ENCODE measurements at places on chromosomes 1 and 21.

- DNase-seq, result no peak
These were observed 55.0 kb downstream of the TTC3 start for GRCh38 chr21:37128076-37128475.

GRCh38 chr1:14516974-14517840 lies 81.3 kb upstream of the KAZN start:
- DNase-seq, result no peak

DNA sequence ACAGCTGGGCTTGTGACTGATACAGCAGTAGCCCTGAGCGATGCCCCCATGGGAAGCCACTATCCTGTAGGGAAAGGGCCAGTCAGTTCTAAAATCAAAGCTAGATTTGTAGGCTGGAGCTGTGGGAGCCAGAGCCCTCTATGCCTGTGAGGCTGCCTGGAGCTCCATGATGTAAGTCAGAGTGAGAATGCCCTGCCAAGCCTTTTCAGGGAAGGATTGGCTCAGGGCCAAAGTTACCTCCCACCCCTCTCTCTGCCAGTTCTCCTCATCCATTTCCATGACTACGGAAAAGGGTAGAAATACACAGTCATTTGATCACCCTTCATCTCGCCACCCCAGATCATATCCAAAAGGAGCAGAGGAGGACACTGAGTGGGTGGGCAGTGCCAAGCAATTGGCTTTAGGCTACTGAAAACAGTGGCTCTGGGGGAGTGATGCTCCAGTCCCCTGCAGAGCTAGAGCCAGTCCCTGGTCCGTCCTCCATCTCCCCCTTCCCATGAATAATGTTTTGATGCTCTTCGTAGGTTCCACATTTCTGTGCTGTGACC lies 59.5 kb upstream of the KCNA3 start:
- no peak for DNase-seq

DNA sequence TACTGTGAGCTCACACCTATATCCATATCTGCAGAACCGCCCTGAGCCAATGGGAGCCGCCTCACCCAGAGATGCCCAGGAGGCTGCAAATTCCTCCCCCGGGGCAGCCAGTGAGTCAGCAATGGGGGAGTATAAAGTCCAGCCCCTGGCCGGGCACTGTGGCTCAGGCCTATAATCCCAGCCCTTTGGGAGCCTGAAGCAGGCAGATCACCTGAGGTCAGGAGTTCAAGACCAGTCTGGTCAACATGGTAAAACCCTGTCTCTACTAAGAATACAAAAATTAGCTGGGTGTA lies 5.0 kb upstream of the CLCNKB start:
- no peak for DNase-seq

- DNase-seq, result no peak
These were observed 317.2 kb upstream of the C1orf87 start for GRCh38 chr1:60390593-60391282.

DNA sequence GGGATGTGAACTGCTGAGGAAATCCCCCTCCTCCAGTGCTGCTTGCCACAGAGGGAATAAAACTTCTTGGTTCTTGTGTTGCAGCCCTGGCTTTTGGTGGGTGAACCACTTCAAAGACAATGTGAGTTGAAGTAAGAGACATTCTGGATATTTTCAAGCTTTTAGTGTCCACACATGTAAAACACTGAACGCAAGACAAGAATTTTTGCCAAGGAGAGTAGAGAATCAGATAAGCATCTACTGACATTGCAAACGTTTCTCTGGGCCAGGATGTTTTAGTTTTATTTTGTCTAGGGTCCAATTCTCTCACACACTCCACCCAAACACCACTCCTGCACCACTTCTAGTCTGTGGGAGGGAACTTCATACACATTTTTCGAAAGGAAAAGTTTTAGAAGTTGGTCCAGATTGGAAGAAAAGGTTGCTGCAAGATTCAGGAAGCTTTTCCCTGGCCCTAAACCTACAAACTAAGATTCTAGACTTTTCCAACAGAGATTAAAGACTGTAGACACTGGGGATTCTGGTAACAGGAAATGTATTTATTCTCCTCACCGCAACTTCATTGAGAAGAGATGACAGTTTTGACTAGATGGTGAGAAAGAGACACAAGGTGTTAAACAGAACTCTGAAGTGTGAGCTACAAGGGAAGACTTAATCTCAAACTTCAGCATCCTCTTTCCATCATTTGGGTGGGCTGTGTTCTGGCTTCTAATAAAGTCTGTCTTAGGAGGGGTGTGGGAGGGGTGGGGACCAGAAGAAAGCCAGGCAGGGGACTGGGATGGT lies 16.1 kb downstream of the FASLG start:
- no peak for DNase-seq

DNA sequence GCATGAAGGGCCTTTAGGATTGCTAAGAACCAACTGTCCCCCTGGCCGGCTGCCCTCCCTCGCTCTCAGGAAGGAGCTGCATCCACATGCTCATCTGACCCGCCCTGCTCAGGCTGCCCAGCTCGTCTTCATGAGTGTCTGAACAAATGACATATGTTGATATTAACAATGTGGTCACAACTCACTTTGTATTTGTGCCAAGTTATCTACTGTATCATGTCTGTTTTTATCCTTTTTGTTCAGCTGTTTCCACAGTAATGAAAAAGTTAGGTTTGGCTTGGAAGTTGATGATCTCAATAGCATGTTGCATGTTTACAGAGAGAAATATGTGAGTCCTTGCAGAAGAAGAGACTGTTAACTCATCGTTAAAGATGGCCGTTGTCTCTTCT lies 75.1 kb downstream of the PHTF1 start:
- DNase-seq, result no peak

DNA sequence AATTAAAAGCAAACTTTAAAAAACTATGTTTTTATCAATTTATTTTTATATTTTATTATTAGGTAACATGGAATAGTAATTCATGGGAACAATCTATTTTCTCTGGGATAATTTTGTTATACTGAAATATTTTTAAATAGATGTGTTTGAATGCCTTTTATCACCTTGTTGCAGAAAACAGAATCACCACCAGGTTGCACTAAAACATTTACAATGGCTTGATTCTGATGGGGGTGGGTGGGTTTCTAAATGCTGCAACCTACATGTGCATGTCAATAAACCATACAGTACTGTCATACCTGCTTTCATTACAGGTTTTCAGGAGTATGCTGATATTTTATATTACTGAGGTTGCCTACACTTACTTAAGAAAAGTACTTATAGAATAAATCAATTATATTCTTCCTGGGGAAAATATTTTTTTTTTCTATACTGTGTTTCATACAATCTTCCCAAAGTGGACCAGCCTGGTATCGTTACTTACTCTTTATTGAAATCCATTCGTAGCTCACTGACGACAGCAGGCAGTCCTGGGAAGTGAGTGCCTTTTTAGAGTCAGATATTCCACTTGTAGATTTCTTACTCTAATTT lies 132.8 kb downstream of the PTPRC start:
- DNase-seq, result no peak

GRCh38 chr1:31944205-31945089 lies 6.3 kb upstream of the PTP4A2 start:
- peak; percentile 86 for DNase-seq

GRCh38 chr1:167276969-167277368 lies 56.3 kb downstream of the POU2F1 start:
- no peak for DNase-seq

DNA sequence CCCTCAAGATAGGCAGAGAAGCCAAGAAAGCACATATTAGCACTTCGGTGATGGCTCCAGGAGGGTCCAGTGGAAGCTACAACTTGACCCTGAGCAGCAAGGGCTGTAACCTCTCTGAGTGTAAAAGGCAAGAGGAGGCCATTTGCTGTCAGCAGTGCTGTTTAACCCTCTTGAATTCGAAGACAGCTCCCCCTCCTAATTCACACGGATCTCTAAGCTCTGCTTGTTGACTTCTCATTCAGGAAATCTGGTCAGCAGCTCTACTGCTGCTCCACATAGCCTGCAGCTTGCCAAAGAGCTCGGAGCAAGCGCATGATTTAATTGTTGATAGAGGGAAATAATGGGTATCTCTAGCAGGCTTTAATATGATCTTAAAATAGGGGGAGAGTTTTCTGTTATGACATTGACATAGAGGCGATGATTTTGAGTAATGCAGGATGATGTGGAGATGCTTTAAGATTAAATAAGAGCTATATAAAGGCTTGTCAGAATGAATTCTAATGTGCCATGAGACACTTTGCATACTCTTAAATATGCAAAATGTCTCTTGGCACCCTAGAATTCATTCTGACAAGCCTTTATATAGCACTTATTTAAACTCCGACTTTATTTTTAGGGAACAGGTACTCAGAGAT lies 79.4 kb upstream of the USH2A start:
- no peak for DNase-seq

- no peak for DNase-seq
These were observed 73.5 kb downstream of the EPS15 start for GRCh38 chr1:51445351-51446090.

- no peak for DNase-seq
These were observed 1.4 kb downstream of the RSPO1 start for GRCh38 chr1:37633040-37633937.

DNA sequence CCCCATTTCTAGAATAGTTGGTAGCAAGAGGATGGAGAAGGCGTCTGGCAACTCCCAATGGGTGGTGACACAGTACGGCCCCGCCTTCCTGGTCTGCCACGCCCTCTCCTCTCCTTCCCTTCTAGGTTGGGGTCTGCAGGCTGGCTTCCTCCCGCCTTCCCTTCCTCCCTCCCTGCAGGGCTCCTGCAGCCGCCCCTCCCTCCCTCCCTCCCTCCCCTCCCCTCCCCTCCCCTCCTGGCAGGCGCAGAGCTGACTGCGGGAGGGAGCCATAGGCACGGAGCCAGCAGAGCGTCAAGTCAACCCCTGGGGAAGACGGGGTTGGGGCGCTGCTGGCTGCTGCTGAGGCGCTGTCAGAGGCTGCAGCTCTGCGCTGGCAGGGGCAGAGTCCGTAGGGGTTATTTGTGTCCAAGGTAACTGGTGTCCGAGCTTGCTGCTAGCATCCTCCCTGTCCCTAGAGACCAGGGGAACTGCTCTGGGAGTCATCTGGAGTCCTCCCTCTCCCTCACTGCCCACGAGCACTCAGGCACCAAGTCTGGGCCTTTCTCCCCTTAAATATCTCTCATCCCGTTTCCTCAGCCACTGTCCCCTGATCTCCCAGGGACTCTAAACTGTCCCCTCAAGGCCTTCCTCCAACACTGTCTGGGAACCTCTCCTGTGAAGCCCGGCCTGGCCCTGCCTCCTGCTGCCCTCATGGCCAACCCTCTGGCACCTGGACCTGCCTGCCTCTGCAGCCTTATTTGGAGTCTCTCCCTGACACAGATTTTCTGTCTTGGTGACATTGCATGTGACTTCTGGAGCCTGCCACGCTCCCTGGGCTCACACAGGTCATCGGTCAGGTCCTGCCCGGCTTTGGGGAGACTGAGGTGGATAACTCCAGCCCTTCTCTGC lies 57.4 kb upstream of the ACOT11 start:
- DNase-seq, result no peak

DNA sequence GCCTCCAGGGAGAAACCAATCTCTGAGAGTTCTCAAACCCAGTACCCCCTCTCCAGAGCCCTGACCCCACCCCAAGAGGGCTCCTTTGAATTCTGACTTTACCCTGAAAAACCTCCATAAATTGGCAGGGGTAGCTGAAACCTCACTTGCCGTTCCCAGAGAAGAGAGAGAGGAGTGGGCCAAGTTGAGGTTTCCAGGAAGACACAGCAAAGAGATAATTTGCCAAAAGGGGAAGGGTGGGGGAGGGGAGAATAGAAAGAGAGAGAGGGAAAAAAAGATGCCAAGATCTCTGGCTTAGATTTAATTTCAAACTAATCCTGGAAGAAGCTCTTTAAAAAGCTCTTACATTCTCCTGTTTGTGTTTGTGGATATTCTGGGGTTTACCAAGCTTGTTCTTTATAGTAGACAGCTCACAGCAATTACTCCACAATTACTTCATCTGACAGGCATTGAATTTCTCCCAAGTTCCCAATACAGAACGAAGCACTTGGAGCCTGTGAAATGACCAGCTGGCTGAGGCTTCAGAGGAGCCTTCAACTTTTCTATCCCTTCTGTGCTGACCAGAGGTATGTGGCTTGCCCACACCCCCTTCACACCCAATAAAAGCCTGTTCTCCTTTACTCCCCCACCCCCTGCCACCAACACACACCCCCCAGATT lies 1.1 kb upstream of the GRHL3 start:
- no peak for DNase-seq

GRCh38 chr1:115740811-115741210 lies 27.7 kb downstream of the CASQ2 start:
- DNase-seq, result no peak

- DNase-seq, result no peak
These were observed 174.6 kb downstream of the HLX start for GRCh38 chr1:221053889-221054288.

- DNase-seq, result no peak
These were observed 74.0 kb downstream of the LPGAT1 start for GRCh38 chr1:211756471-211757020.
